Psoas muscle (tissue), 8 donors: ENCODE measurements at places on chromosomes 1 and 21.
A peak's percentile ranks its signal among the peaks of the same experiment; 100 is the strongest.

DNA sequence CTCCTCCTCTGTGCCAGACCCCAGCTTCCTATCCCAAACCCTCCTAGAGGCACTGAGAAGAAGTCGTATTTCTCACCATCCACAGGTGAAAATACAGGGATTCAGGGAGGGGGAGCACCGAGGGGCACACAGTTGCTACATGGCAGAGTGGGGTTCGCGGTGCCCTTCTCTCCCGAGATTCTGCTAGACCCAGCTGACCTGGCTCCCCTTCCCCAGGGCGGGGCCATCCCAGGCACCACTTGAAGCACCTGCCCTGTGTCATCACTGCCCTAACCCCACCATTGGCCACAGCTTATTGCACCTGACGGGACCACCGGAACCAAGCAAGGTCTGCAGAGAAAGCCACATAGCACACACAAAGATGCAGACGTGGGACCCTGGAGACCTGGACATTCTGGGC, 30.5 kb downstream of the SDC3 start:
- H3K27me3 ChIP-seq = no peaks in the 10 kb centered on the region
- no peak overlapping the region for H3K4me3 ChIP-seq
- H3K4me1 ChIP-seq = no peaks in the 10 kb centered on the region
- H3K36me3 ChIP-seq = no peaks in the 10 kb centered on the region

- H3K36me3 ChIP-seq = no peaks in the 10 kb centered on the region
- no peak for DNase-seq
- no peak overlapping the region for H3K27ac ChIP-seq
- no peaks in the 10 kb centered on the region for H3K27me3 ChIP-seq
Measured at GRCh38 chr1:15176120-15176519, 22.6 kb downstream of the TMEM51 start.

DNA sequence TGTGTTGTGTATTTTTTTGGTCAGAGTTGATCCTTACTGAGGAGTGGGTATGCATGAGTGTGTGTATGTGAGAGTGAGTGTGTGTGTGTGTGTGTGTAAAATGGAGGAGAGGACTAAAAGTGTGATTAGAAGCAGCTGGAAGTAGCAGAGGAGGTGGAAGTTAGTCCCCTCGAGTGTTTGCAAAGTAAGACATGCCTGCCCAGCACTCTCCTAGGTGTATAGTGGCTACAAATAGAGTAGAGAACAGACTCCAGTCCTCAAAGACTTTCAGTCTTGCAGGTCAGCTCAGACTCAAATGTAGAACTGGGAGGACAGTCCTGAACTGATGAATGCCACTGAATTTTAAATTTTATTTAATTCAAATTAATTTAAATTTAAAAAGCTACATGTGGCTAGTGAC, 28.5 kb downstream of the SLAMF1 start:
- no peak overlapping the region for H3K27ac ChIP-seq
- H3K4me3 ChIP-seq = no peak overlapping the region
- H3K27me3 ChIP-seq = no peaks in the 10 kb centered on the region
- no peaks in the 10 kb centered on the region for H3K36me3 ChIP-seq

- H3K27me3 ChIP-seq = no peaks in the 10 kb centered on the region
- peaks cover 7% of the 10 kb centered on the region for H3K4me1 ChIP-seq
- DNase-seq = peak; percentile 57
- peak overlapping the region; percentile 60 for H3K4me3 ChIP-seq
Measured at GRCh38 chr1:16048573-16049189, 5.1 kb downstream of the CLCNKB start.

DNA sequence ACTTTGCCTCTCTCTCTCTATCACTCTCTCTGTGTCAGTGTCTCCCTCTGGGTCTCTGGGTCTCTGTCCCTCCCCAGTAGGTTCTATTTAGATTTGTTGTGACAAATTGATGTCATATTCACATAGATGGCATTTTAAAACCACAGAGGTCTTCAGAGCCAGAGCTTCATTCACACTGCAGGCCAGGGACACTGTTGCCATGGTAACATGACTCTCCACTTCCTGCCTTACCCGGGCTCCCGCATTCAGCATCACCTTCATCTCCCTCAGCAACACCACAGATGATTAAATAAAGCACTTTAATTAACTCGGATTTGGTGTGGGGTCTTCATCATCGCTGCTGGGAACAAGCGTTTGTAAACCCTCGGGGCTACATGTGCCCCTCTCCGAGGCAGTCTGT, 132.6 kb downstream of the ETS2 start:
- DNase-seq = no peak
- H3K27me3 ChIP-seq = no peaks in the 10 kb centered on the region
- no peaks in the 10 kb centered on the region for H3K4me1 ChIP-seq
- no peak overlapping the region for H3K27ac ChIP-seq

DNA sequence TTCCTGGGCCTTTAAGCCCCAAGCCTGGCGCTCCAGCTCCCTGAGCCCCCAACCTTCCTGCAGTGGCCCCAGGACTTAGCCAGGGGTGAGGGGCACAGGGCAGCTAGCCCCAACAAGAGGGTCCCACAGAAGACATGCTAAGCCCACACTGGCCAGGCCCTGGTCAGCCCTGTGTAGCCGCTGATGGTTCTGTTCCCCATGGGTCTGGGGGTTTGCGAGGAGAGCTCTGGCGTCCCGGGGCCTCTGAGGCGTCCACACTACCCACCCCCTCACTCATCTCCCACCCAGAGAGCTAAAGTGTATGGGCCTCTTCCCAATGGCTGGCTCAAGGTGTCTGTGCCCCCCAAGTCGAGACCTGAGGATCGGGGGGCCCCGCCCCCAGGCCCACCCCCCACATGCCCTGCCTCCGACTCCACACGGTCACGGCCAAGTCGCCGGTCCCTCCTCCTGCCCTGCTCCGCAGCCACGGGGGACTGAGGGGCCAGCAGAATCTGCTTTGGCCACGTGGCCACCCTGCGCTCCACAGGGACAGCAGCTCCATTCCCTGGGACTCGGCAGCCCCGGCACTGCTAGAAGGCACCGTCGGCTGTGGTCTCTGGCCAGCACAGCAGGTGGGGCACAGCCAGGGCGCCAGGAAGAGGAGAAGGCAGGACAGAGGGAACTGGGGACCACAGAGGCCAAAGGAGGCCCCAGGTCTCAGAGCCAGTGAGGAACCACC, 7.8 kb downstream of the TNFRSF18 start:
- no peaks in the 10 kb centered on the region for H3K36me3 ChIP-seq
- no peak overlapping the region for H3K4me3 ChIP-seq
- DNase-seq = peak; percentile 11
- no peak overlapping the region for H3K27ac ChIP-seq
- no peaks in the 10 kb centered on the region for H3K4me1 ChIP-seq

DNA sequence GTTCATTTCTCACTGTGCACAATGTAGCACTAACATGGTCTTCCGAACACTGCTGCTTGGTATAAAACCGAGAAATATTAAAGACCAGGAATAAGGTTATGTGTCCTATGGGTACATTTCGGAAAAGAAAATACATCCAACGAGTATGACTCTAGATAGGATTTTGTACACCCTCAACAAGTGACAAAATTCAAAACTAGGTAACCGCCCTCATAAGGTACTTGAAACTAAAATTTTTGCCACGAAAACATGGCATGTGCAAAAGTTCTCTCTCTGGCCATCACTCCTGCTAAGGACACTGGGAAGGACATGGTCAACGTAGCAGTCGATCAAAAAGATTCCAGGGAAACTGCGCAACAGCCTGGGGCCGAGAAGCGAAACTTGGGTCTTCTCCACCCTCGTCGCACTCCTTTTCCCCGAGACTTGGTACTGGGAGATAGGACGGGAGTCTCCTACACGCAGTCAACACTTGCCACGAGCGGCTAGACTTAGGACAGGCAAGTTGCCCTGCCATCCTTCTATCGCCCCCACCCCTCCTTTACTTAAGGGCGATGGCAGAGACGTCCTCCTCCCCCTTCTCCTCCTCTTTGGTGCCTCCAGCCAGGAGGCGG, 338 bp upstream of the TOR1AIP1 start:
- H3K27ac ChIP-seq = peak overlapping the region; percentile 99
- peak overlapping the region; percentile 91 for H3K4me3 ChIP-seq
- H3K36me3 ChIP-seq = peaks cover 31% of the 10 kb centered on the region
- peaks cover 43% of the 10 kb centered on the region for H3K4me1 ChIP-seq
- H3K27me3 ChIP-seq = no peaks in the 10 kb centered on the region
- no peak for DNase-seq
